Bone marrow (tissue), 2 donors: ENCODE measurements at places on chromosomes 11 and 22.

GRCh38 chr22:23391022-23391421, 189.1 kb downstream of the IGLL1 start:
- DNase-seq, result no peak

- DNase-seq, result no peak
These were observed 1.3 kb downstream of the TRAF6 start for GRCh38 chr11:36508743-36509142.

GRCh38 chr11:102396708-102397563, 49.9 kb downstream of the BIRC2 start:
- no peak for DNase-seq

DNA sequence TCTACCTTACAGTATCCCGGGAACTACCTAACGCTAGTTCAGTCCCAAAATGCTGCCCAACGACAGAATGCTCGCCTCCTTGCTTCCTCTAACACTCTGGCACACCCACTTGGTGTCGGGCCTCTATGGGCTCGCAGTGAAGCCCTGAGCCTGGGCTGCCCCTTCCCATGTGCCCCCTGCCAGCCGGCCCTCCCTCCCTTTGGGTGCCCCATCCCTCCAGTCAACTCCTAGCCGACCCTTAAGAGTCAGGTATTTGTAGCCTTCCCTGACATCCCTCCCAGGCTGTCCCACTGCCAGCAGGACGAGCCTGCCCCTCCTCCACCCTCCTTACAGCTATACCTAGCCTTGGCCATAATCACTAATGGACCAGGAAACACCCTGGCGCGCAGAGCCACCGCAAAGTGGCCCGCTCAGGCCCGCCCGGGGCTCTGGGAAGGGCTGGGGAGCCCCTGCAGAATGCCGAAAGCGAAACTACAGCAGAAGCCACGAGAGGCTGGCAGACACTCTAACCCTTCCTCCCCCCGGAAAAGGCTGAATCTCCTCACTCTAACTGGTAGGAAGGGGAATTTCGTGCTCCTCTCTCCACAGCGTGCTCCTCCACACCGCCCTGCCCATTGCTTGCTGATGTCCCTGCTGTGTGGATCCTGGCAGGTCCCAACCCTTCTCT, 8.2 kb downstream of the CBX7 start:
- DNase-seq, result peak; percentile 22

- no peak for DNase-seq
These were observed 216.2 kb upstream of the ARHGAP20 start for GRCh38 chr11:110928391-110928790.

- DNase-seq, result no peak
These were observed 21.7 kb downstream of the TPST2 start for GRCh38 chr22:26568207-26568706.

DNA sequence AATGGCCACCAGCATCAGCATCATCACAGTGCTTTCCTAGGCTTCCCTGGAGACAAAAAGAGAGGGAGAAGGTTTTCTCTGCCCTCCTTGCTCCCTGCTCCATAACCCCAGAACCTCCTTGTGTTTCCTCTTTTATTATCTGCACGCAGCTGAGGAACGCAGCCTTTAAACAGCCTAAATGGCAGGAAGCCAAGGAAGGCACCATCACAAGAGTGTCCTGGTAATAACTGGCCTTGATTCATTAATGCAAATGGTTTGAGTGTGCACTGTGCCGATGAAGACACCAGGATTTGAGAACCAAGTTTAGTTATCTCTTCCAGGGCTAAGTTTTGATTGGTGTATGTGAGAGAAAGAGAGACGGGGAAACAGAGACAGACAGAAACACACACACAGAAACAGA, 29.4 kb upstream of the DRD2 start:
- DNase-seq, result no peak

GRCh38 chr11:46036009-46036408, 85.2 kb downstream of the PHF21A start:
- no peak for DNase-seq

- no peak for DNase-seq
These were observed 25.4 kb upstream of the FXYD2 start for GRCh38 chr11:117849781-117850414.

GRCh38 chr22:20238536-20238900, 29.6 kb downstream of the RTN4R start:
- DNase-seq, result peak; percentile 36

DNA sequence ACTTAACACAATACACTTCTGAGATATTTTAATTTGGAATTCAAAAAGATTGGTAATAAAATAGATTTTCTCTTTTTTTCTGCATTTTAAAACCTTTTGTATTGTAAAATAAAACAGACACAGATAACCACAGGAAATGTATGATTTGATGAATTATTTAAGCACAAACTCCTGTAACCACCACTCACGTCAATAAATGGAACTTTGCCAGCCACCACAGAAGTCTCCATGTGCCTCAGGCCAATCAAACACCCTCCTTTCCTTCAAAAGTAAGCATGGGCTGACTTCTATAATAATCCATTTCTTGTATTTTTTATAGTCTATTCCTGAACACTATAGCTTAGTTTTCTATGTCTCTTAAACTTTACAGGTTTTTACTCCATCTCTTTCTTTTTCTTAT, 721.7 kb downstream of the DLG2 start:
- no peak for DNase-seq

DNA sequence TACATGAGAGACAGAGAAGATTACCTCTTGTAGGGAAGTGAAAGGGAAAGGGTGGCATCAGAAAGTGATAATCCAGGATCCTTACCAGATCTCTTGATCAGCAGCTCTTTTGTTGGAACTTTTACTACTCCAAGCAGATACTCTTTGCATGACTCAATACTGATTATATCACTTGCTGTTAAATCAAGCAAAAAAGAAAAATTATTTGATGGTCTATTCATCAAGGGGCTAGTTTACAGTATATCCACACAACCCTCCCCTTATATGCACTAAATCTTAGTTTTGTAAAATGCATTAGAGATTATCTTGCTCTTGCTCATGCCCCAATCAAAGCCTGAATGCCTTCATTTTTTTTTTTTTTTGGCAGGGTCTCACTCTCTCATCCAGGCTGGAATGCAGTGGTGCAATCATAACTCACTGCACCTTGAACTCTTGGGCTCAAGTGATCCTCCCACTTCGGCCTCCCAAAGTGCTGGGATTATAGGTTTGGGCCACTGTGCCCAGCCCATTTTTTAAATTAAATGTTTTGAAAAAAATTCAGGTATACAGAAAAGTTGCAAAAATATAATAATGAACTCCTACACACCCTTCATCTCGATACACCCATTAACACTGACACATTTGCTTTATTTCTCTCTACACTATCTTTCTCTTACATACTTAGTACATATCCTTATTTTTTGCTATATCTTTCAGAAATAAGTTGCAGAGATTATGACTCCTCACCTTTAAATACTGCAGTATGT, 76.1 kb upstream of the UCP3 start:
- DNase-seq, result no peak

DNA sequence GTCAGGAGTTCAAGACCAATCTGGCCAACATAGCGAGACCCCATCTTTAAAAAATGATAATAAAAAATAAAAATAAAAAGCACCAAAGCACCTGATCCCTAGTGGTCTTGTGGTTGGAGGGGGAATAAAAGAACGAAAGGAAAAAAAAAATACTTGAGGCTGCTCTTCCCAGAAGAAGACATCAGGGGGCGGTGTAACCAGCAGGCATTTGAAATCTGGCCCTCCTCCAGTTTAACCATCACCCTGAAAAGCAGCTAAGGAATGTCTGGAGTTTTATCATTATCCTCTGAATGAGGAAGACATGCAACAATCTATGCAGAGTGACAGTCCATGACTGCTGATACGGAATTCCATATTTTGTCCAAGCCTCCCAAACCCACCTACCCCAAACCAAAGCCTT, 5.6 kb upstream of the KCTD17 start:
- no peak for DNase-seq

- no peak for DNase-seq
These were observed 10.9 kb downstream of the PHLDB1 start for GRCh38 chr11:118618115-118618990.
